ENCODE measurements at places on chromosomes 2 and 18.

DNA sequence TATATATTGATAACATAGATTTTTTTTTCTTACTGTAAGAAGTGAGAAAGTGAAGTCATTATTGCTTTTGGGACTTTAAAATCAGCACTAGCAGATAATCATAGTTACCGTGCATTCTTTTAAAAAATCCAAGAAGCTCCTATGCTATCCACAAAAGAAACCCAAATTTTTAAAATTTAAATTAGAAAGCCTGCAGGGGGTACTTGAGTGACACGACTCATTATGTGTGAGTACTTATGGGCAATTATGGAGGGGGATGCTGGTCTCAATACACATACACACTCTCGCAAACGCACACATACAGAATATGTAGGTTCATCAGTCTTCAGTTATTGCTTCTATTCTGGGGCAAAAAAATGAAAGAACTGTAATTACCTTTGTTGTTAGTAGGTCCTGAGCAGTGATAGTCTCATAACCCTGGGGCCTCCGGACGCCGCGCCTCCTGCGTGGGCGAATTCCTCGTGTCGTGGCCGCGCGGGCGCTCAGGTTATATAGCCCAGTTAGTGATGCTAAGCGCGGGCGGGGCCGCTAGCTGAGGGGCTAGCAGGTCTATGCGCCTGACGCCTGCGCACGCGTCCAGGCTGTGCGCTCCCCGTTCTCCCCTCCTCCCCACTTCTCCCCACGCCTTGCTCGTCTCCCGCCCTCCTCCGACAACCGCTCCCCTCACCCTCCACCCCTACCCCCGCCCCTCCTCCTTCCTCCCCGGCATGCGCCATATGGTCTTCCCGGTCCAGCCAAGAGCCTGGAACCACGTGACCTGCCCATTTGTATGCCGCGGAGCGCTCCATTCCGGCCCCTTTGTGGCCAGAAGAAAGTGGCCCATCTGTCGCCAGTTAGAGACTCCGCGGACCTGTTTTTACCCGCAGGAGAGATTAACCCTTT is at the start of gene NEUROD1:
Gene NEUROD1 (minus strand): TSS at position 463 of the 882 bp plus-strand sequence. CDS start 1,657 bp downstream, outside the sequence.
- DNase-seq, result no peak

GRCh38 chr2:153451611-153452010 is 27.0 kb downstream of the RPRM start:
- DNase-seq, result no peak

GRCh38 chr18:72768681-72769229 is 99.0 kb downstream of the NETO1 start:
- no peak for DNase-seq

DNA sequence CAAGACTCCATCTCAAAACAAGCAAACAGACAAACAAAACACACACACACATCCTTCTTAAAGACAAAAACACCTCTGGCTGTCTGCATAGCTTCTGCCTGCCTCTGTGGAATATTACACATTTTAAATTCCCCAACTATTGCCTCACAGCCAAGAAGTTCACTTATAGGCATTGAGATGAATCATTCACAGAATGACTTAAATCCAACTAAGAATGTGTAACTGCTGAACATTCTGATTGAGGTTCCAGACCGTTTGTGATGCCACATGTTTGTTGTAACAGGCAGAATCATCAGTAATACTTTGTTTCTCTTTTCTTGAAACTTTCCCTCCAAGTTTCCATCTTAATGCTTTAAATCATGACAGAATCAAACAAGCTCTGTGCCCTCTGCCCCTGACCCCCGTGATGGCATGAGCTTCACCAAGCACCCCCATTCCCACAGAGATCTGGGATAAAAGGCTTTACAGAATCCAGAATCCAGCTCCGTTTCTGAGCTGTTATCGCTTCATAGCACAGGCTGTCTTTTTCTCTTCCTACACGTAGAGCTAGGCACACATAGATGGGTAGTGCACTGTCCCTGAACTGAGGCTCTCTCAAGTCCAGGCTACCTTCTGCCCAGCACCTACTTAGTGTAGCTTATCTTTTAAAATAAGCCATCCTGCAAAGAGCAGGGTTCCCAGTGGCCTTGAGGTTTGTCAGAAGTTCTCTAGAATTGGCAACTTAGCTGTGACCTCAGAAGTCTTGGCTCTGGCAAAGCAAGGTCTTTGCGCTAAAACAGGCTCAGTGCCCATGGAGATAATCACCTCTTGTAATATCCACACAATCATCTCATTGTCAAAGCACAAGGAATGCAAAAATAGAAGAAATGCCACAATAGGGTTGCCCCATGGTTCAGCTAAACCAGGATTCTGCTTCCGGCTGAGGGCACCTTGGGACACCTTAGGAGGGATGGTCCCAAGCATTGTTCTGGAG is 32.9 kb downstream of the EPAS1 start:
- peak; percentile 85 for DNase-seq

DNA sequence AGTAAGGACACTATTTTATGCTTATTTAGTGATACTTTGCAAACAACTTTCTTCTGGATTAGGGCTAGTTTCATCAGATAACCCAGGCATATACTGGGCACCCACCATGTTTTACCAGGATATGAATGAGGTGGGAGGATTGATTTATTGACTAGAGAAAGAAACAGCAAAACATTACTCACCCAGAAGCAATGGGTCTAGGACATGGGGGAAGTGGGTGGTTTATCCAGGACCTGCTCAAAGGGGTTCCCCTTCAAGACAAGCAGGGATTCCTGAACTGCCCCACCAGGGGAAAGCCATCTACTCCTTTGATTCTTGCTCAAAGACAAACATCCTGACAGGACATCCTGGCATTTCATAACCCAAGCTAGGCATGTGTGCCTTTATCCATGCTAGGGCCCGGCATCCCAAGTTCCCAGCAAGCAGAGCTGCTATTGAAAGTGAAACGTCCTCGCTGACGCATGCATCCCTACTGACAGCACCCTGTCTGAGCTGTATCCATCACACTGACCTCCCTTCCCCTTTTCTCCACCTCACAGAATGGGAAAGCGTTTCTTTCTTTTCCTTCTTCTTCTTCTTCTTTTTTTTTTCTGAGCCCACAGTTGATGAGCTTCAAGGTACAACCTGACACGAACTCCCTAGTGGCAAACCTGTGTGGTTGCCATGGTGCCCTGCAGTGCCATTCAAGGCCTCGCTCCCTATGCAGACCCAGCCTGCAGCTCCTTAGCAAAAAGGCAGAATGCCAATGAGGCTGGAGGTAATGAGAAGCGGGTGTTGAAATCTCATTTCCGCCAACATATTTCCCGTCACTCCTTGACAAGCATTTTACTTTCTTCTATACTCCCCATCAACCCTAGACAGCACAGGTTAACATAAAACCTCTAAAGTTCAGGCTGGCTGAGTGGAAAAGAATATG is 70.5 kb downstream of the CLHC1 start:
- DNase-seq, result no peak

DNA sequence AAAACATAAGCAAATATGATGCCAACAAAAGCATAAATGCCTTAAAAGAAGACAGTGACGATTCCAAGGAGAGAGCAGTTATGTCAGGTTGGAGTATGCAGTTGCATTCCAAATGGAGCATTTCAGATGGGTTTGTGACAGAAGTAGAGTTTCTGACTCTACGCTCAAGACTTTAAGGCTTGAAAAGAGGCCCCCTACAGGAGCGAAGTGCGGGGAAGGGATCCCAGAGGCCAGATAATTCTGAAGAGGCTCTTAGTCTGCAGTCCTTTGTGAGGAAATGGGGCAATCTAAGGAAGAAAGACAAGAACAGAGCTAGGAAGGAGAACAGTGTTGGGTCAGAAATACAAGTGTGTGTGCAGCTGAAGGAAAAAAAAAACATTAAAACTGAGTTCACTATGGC is 95.5 kb downstream of the ZNF521 start:
- DNase-seq, result no peak

DNA sequence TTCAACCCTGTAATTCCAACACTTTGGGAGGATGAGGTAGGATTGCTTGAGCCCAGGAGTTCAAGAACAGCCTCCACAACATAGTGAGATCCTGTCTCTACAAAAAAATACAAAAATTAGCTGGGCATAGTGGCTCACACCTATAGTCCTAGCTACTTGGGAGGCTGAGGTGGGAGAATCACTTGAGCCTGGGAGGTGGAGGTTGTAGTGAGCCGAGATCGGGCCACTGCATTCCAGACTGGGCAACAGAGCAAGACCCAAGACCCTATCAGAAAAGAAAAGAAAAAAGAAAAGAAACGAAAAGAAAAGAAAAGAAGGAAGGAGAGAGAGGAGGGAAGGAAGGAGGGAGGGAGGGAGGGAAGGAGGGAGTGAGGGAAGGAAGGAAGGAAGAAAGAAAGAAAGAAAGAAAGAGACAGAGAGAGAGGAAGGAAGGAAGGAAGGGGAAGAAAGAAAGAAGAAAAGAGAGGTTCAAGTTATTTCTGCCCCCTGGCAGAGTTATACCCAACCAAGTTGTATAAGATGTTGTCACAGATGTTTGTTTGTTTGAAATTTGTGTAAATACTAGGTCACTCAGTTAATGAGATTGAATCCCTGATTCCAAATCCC is 3.9 kb upstream of the PKDCC start:
- DNase-seq, result no peak

DNA sequence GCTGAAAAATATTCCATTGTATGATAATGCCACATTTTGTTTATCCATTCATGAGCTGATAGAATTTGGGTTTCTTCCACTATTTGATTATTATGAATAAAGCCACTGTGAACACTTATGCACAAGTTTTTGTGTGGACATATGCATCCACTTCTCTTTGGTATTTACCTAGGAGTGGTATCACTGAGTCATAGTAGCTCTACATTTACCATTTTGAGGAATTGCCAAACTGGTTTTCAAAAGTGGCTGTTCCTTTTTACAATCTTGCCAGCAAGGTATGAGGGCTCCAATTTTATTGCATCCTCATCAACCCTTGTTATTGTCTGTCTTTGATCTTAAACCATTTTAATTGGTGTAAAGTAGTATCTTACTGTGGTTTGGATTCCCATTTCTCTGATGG is 13.3 kb upstream of the EHBP1 start:
- DNase-seq, result no peak

Data from brain microvascular endothelial cell (primary cell).